ENCODE measurements at places on chromosomes 4 and X.

GRCh38 chr4:189121336-189121735 lies 819.3 kb upstream of the FRG1 start:
- DNase-seq = peak; percentile 5

- no peak for DNase-seq
Measured at GRCh38 chrX:47958761-47959342, 44.9 kb downstream of the ZNF182 start.

GRCh38 chrX:150506486-150506885 lies 61.9 kb upstream of the MTM1 start:
- no peak for DNase-seq

GRCh38 chr4:78225236-78225635 lies 168.1 kb downstream of the FRAS1 start:
- no peak for DNase-seq

- DNase-seq = no peak
Measured at GRCh38 chr4:675036-675882, 917 bp downstream of the MYL5 start.

- no peak for DNase-seq
Measured at GRCh38 chr4:69860052-69860451, at the start of gene SULT1E1. Gene SULT1E1 (minus strand): TSS chr4:69860145. CDS start chr4:69857644, 2,501 bp downstream.

DNA sequence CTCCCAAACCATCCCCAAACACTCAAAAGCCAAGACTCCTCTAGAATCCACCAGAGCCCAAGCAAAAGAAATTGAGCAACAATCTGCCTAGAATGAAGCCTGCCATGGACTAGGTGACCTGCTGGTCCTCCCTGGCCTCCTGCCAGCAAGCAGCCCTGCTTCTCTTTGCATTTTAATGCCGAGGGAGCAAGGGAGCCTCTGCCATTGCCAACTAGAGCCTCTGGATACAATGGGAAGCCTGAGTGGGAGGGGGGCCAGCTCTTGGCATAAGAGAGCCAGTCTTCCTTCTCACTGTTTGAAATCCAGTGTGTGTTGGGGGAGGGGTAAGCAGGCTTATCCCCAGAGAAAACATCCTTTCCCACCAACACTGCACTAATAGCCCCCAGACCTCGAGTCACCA lies 1.5 kb upstream of the GDPD2 start:
- DNase-seq = no peak

GRCh38 chr4:16055471-16055870 lies 28.4 kb downstream of the PROM1 start:
- DNase-seq = no peak

- no peak for DNase-seq
Measured at GRCh38 chr4:121256887-121257466, 92.9 kb upstream of the TNIP3 start.

GRCh38 chrX:138890491-138890890 lies 179.0 kb upstream of the FGF13 start:
- no peak for DNase-seq

Measured in SHP77 treated with DMSO at 0.1 percent for 48 hours (cell line).